ENCODE measurements at places on chromosomes 12 and 14.

DNA sequence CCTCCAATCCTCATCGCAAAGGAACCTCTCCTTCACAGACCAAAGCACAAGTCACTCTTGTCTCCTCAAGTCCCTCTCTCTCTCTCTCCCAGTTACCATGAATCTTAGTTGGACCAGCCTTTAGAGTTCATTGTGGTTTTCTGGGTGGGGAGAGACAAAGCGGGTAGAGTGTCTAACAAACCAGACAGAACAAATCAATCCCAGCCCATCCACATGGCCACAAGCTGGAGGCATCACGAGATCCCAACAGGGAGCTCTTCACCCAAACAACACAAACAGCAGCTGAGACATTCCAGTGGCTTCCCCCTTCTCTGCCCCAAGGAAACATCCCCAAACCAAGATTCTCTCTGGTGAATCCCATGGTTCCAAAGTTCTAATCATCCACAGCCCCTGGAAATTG lies 22.4 kb downstream of the ACTN1 start:
- no peak for DNase-seq

DNA sequence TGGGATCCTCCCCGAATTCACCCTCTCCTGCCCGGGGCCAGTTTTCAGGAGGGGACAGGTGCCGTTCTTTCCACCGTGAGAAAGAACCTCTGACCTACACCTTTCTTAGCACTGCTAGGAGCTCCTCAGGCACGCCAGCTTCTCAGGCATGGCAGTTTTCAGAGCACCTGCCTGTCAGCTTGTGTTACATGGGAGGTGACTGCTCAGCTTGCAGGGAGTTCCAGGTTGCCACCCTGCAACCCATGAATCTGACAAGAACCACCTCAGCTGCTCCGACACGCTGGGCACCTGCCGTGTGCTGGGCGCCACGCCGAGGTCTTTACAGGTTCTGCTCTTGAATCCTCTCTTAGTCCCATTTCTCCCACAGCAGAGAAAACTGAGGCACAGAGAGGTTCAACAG lies 12.9 kb downstream of the BRI3BP start:
- DNase-seq, result no peak

DNA sequence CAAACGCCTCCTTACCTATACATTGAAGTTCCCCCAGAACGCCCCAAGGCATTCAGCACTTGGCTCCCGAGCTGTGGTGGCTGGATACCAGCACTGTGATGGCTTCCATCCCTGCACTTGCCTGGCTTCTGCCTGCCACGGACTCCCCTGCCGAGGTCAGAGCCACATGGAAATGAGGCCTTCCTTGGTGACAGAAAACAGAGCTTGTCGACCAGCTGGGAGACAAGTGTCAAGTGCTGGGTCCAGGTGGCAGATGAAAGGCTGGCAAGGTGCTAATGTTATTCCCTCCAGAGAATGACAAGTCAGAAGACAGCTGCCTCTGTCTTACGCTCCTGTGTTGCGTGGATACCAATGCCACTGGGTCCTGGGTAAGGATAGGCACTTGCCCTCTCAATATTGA lies 26.2 kb upstream of the GNG2 start:
- no peak for DNase-seq

- DNase-seq, result no peak
Measured at GRCh38 chr12:1473418-1473817, 121.0 kb downstream of the FBXL14 start.

DNA sequence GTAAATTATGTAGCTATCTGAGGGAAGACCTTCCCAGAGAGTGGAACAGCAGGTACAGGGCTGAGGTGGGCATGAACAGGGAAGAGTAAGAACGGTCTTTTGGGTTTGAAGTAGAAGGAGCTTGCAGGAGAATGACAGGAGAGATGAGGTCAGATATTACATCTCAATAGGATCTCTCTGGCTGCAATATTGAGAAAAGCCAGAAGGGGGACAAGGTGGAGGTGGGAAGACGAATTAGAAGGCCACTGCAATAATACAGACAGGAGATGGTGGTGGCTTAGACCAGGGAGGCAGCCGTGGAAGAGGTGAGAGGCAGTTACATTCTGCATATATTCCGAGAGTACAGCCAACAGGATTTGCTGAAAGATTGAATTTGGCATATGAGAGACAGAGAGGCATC lies 310.2 kb downstream of the APAF1 start:
- DNase-seq, result no peak

- no peak for DNase-seq
Measured at GRCh38 chr12:18849761-18850160, 111.8 kb downstream of the CAPZA3 start.

GRCh38 chr14:45201905-45202304 lies 51.1 kb downstream of the MIS18BP1 start:
- no peak for DNase-seq

- no peak for DNase-seq
Measured at GRCh38 chr14:60245380-60246177, 3.4 kb upstream of the PPM1A start.

- no peak for DNase-seq
Measured at GRCh38 chr12:52874573-52875435, 26.0 kb upstream of the KRT78 start.

DNA sequence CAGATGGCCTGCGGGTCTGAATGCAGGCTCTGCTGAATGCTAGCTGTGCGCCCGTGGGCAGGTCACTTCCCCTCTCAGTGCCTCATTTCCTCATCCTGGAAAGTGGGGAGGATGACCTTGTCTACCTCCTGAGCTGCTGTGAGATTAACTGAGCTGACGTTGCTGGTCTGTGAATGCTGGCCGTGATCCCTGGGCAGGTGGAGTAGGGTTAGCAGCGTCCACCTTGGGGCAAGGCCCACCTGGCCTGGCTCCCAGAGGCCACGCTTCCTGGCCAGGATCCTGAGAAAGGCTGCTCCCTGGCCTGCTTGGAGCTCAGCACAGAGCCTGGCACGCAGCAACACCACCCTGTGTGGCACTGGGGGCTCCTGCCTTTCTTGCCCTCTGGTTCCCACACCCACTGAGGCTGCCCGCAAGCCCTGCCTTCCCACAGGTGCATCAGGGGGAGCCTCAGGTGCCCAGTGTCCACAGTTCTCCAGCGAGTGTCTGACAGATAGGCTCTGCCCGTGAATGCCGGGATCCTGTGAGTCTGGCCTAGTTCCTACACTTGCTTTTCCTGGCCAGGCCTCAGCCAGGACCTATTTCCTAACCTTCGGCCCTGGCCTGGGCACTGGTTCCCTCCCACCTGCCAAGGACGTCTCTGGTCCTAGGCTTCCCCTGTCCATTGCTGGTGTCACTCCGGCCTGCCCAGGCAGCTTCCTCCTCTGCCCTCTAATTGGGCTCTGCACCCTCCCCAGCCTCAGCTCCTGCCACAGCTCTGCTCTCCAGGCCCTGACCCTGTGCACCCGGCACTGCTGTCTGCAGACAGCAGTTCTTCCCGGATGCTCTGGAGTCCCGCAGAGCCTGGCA lies 37.2 kb upstream of the TDRD9 start:
- DNase-seq, result no peak

GRCh38 chr12:107385509-107385908 lies 292.2 kb upstream of the CRY1 start:
- no peak for DNase-seq

- no peak for DNase-seq
Measured at GRCh38 chr14:84646786-84647500, 883.0 kb upstream of the FLRT2 start.

DNA sequence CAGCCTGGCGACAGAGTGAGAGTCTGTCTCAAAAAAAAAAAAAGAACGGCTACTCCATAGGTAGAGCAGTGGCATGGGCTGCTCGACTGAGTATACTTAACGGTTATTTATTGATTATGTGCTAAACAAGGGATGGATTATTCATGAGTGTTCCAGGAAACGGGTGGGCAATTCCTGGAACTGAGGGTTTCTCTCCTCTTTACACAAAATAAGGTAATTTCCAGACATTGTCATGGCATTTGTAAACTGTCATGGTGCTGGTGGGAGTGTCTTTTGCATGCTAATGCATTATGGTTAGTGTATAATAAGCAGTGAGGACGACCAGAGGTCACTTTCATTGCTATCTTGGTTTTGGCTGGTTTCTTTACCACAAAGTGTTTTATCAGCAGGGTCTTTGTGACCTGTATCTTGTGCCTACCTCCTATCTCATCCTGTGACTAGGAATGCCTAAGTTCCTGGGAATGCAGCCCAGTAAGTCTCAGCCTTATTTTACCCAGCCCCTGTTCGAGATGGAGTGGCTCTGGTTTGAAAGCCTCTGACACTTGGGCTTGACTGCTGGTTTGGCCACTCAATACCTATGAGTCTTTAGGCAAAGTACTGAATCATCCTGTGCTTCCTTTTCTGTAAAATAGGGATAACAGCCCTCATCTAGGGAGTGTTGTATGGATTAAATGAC lies 3.2 kb downstream of the DGLUCY start:
- no peak for DNase-seq

GRCh38 chr12:100359822-100360221 lies 2.9 kb downstream of the SLC17A8 start:
- DNase-seq, result no peak

- DNase-seq, result no peak
Measured at GRCh38 chr12:13275241-13276085, 78.9 kb downstream of the EMP1 start.

DNA sequence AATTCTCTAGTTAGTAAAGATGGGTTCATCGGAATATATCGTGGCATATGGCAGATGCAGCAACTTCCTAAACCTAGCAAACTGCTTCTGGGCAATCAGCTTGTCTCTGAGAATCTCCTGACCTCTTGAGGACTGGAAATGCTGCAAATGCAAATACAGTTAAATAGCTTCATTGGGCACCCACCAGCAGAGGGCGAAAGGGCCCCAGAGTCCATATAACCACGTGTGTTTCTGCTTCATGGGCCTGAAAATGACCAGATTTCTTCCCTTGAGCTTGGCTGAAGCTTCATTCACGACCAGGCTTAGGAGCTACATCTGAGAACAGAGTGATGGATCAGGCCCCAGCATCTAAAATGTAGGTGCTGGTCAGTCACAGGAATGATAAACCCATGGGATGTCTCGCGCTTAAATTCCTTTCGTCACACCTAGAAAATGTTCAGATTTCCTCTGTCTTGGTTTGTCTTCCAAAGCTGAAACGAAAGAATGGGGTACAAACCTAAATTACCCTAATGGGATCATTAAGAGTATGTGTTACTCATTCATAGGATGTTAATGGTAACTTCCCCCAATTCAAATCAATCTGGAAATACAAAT lies 1482.5 kb upstream of the TMEM132C start:
- peak; percentile 50 for DNase-seq

DNA sequence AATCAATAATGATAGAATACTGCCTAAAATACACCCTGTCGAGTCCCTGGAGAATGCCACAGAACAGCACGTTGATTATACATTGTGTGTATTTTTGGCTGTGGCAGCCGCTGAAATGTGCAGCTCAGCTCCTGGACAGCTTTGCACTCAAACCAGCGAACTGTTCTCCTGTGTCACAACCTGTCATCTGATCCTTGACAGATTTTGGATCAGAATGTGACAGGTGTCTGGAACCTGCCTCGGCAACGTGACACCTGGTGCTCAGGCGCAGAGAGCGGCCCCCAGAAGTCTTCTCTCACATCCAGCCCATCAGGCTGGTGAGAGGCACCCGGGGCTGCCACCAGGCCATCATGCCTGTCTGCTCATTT lies 19.3 kb downstream of the MVK start:
- no peak for DNase-seq

GRCh38 chr12:105206686-105207374 lies 29.1 kb downstream of the APPL2 start:
- no peak for DNase-seq

- DNase-seq, result no peak
Measured at GRCh38 chr14:103273145-103273744, 60.8 kb upstream of the EIF5 start.

DNA sequence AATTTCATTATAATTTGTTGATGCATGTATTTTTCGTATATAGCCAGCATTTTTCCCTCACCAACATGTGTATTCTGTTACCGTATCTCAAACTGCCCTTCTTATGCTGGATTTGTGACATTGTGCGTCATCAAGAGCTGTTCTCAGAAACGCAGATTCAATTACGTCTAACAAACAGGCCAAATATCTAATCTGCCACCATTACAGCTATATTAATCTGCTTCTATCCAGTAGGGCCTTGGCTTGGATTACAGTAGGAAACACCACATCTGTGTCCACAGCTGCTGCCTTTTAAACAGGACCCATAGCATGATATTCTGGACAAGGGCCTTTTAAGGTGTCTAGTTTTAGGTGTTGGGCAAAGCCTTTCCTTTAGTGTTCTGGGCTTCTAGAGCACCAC lies 140.6 kb downstream of the PDE3A start:
- no peak for DNase-seq

DNA sequence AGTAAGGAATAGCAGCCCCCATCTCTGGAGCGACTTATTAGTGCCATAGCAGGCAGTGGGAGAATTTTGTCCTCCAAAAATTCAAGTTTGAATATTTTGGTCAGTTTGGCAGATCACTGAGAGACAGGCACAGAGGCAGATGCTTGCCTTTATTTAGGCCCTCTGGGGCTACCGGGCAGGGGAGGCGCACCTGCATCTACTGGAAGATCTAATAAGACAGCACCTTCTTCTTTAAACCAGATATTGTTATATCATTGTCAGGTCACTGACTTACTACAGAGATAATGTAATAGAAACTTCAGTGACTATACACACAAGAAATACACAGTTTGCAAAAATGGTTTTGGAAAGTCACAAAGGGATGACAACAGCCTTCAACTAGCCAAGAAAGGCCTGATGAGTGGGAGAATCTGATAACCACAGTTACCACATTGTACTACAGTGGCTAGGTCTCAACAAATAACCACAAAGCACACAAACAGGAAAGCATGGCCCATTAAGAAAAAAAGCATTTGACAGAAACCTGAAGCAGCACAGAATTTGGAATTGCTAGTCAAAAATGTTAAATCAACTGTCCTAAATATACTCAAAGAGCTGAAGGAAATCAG lies 56.8 kb downstream of the CDK17 start:
- no peak for DNase-seq

DNA sequence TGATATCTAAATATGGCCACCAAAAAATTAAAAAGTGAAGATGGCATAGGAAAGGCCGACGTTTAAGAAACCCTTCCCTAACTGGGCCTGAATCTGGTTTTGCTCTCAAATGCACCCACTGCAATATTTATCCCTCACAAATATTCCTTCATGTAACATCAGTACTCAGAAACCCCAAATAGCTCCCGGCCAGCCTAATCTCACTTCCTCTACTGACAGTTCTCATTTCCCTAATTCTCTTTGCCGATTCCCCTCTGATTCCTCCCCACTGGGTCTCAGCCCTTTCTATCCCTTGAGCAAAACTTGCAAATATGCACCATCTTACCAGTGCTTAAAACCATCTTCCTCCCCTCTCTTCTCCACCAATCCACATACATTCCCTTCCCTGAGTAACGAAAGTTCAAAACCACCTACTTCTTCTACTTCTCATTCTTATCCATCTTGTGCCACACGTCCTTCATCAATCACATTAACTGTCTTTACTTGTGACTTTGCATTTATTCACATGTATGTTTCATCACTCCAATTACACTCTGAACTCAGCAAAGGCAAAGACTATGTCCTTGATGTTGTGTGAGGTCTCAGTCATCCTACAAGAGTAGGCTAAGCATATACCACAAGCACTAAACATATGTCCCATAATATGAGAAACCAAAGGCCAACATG lies 23.1 kb downstream of the KCNK10 start:
- DNase-seq, result no peak

- no peak for DNase-seq
Measured at GRCh38 chr14:59254911-59255545, 66.6 kb downstream of the DAAM1 start.
